ENCODE measurements at places on chromosomes 7 and 10.

DNA sequence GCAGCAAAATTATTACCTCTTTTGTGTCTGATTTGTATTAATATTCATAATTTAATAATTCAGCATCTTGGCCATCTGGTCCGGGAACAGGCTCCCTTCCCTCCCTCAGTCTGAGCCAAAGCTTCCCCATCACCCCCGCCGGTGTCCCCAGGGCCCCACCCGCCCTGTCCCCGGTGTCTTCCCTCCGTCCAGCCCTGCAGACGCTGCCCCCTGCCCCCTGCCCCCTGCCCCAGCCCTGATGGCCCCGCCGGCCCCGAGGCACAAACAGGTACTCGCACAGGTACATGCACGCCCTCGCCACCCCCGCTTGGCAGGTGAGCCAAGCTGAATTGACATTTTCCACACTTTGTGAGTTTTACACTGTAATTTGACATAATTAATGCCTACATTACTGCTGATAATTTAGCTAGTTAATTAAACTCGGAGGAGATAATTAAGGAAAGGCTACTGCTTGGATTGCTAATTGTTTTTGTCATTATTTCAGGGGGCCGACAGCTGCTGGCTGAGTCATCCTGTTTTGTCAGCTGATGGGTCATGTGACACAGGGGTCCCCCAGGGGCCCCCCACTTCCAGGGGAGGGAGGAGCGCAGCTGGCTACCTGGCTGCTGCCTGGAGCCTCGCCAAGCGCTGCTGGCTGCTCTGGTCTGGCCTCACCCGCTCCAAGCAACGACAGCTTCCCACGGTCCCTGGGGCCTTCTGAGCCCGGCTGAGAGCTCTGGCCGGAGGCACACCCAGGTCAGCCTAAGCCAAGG lies 36.6 kb downstream of the MICALL2 start:
- no peak for DNase-seq

GRCh38 chr7:99782012-99782953 lies 1.7 kb downstream of the CYP3A4 start:
- DNase-seq = no peak

- no peak for DNase-seq
These were observed 98.5 kb downstream of the SEC23IP start for GRCh38 chr10:119991066-119991465.

- DNase-seq = no peak
These were observed 472.9 kb upstream of the AKR1E2 start for GRCh38 chr10:4353059-4353655.

DNA sequence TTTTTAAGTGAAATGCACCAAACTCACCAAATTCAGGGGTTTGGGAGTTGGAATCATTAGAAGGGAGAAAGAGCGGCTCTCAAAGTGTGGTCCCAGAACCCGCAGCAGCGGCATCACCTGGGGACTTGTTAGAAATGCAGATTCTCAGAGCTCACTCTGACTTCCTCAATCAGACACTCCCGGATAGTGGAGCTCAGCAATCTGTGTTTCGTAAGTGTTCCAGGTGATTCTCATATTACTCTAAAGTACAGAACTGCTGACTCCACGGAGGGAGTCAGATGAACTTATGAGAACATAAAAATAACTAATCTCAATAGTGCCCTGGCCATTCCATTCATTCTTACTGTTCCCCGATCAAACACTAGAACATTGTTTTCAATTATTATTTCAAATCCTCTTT lies 358.7 kb upstream of the MYO3A start:
- DNase-seq = no peak

- DNase-seq = no peak
These were observed 9.0 kb upstream of the SLC13A1 start for GRCh38 chr7:123208793-123209192.

- no peak for DNase-seq
These were observed 1151.7 kb upstream of the LRRN3 start for GRCh38 chr7:109939207-109939606.

GRCh38 chr7:121398246-121398645 lies 2.1 kb upstream of the FAM3C start:
- DNase-seq = no peak
